Caco-2 (cell line): ENCODE measurements at places on chromosomes 2 and 18. TPM values are rescaled to one million over a fixed set of nuclear protein-coding genes. Genes with fewer than 3 reads are reported as not detected.

Gene STAMBP
- total RNA-seq, result 49.8 and 50.1 TPM in 2 replicates

Gene UNC50
- total RNA-seq, result 39.7 and 40.0 TPM in 2 replicates

Gene C2orf66
- total RNA-seq, result not detected in 2 replicates

Gene MBP
- total RNA-seq, result 7.9 and 11.4 TPM in 2 replicates

- H3K4me1 ChIP-seq, result peaks cover 23% of the 10 kb centered on the region
- H3K36me3 ChIP-seq, result no peaks in the 10 kb centered on the region; the same call in 1 of the 2 replicates
- no peaks in the 10 kb centered on the region for H3K27me3 ChIP-seq
- DNase-seq, result peak; percentile 53
Measured at GRCh38 chr2:179263446-179264367, 925 bp downstream of the SESTD1 start.

GRCh38 chr2:69272803-69273471, 114.1 kb downstream of the GFPT1 start:
- no peak overlapping the region for H3K27ac ChIP-seq
- no peaks in the 10 kb centered on the region for H3K4me1 ChIP-seq
- DNase-seq, result no peak
- no peaks in the 10 kb centered on the region for H3K36me3 ChIP-seq

GRCh38 chr2:37013315-37013641, 46.9 kb upstream of the STRN start:
- no peak overlapping the region for H3K4me3 ChIP-seq
- H3K27ac ChIP-seq, result no peak overlapping the region
- no peaks in the 10 kb centered on the region for H3K27me3 ChIP-seq
- no peaks in the 10 kb centered on the region for H3K4me1 ChIP-seq
- no peaks in the 10 kb centered on the region; the same call in 1 of the 2 replicates for H3K36me3 ChIP-seq
- no peak for DNase-seq

- H3K27me3 ChIP-seq, result no peaks in the 10 kb centered on the region
- no peak overlapping the region for H3K4me3 ChIP-seq
- H3K4me1 ChIP-seq, result peaks cover 11% of the 10 kb centered on the region
- no peak overlapping the region for H3K27ac ChIP-seq
Measured at GRCh38 chr2:1766851-1767811, 22.8 kb upstream of the PXDN start.

- H3K36me3 ChIP-seq, result no peaks in the 10 kb centered on the region
- no peak for DNase-seq
- no peak overlapping the region for H3K27ac ChIP-seq
- no peak overlapping the region for H3K4me3 ChIP-seq
- no peaks in the 10 kb centered on the region for H3K4me1 ChIP-seq
Measured at GRCh38 chr2:7572450-7572849, 655.2 kb downstream of the RNF144A start.
